NCI-H774 (cell line): ENCODE measurements at places on chromosomes 6 and 20.

- peak; percentile 92 for DNase-seq
These were observed 92.0 kb downstream of the OLIG3 start for GRCh38 chr6:137402143-137402680.

- no peak for DNase-seq
These were observed 141.0 kb upstream of the NRSN1 start for GRCh38 chr6:23985015-23985414.

DNA sequence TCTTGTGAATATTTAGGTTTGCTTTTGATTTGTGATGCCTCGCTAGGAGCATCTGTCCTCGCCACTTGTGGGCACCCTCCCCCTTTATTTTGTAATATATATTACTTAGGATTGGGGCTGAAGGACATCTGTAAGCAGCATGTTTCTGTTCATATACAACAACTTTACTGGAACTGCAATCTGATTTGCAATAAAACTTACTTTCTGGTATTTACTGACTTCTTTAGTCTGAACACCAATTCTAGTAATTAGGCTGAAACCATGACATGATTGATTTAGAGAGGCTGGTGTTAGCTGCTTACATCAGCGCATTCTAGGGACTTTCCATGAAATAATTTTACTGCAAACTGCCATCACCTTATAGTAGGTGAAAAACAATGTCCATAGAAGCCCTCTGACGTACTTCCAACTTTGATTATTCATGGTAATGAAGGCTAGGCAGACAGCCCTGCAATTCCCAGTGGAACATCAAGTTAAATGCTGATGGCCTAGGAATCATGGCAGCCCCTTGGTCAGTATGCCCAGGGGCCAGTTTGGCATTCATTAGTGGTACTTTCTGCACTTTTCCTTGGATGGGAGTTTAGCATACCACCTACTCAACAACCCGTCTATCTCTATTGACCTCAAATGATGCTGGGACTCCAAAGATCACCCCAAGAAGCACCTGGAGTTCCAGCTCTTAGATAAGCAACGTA is 132.9 kb upstream of the MCHR2 start:
- no peak for DNase-seq

GRCh38 chr6:116286773-116287358 is 7.1 kb upstream of the TSPYL1 start:
- no peak for DNase-seq

- no peak for DNase-seq
These were observed 13.0 kb downstream of the DEFB132 start for GRCh38 chr20:270517-270916.

GRCh38 chr6:5541751-5542432 is 280.6 kb downstream of the FARS2 start:
- DNase-seq, result no peak

DNA sequence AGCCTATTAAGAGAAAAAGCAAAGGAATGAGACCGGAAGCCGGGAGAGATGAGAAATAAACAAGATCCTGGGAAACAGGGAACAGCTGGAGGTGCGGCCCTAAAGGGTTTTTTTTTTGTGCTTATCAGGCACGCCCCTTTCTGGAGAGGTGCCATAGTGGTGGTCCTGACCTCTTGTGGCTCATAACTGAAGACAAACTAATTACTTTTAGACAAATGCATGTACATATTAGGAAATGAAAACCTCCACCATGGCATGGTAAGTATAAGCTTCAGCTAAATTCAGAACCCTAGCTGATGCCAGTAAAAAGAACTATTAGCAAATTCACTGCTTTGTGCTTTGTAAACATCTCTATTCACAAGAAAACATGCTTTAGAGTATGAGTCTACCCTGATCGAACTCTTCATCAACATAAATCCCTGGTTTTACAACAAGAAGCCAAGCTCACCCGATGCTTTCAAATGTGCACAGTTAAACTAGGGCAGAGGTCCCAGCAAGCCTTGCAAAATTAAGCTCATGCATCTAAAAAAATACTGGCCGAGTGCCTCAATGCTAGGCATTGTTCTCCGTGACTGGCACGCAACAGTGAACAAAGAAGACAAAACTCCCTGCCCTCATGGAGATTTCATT is 96.4 kb upstream of the MRPS10 start:
- no peak for DNase-seq

GRCh38 chr6:83860782-83861495 is 1.4 kb downstream of the CYB5R4 start:
- DNase-seq, result no peak

- DNase-seq, result no peak
These were observed 195.6 kb downstream of the GRM1 start for GRCh38 chr6:146224449-146224848.

DNA sequence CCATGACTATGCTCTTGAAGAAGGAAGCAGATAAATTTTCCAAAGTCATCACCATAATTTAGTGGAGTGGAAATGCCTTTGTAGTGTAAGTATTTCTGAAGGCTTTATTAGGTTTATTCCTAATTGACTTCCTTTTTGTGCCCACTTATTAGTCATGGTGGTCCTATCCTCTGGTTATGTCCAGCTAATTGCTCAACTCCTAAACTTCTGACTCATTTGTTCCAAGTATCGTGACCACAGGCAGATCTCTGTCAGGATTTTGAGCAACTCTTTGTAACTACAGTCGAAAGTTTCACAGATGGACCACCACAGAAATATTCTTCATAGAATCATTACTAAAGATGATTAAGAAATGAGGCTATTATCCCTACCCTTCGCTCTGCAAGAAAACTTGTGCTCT is 315.6 kb upstream of the PTCHD4 start:
- no peak for DNase-seq
